ENCODE measurements at places on chromosomes 7 and 10.

- no peak for DNase-seq
Observed at GRCh38 chr7:116994611-116995010, 41.3 kb downstream of the ST7 start.

DNA sequence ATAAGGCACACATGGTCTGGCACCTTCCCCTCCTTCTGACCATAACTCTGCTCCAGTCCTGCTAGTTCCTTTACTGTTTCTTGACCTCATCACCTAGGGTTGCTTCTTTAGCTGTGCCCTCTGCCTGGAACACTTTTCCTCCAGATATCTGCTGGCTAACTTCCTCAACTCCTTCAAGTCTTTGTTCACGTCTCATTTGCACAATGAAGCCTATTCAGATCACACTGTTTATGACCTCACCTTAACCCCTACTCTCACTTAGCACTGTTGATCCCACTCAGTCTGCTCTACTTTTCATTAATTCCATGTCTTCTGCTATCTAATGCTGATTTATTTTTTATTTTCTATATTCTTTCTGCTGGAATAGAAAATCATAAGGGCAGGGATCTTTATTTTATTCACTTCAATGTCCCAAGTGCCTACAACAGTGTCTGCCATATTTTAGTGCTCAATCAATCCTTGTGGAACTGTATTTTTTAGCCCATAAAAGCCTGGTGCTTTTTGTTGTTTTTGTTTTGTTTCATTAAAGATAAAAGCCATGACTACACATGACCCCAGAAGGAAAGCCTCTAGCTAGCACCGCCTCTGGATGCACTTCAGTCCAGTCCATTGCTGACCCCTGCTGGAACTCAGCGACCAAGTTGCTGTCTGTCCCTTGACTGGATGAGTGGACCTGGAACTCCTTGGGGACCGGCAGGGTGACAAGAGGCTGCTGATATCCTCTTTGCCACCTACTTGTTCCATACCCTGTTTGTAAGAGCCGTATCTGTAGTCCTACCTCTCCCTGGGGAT lies 12.3 kb downstream of the KLF14 start:
- DNase-seq, result no peak

- no peak for DNase-seq
Observed at GRCh38 chr10:62442006-62442405, 67.8 kb downstream of the ZNF365 start.

GRCh38 chr10:92479547-92479946 lies 94.3 kb downstream of the IDE start:
- no peak for DNase-seq

DNA sequence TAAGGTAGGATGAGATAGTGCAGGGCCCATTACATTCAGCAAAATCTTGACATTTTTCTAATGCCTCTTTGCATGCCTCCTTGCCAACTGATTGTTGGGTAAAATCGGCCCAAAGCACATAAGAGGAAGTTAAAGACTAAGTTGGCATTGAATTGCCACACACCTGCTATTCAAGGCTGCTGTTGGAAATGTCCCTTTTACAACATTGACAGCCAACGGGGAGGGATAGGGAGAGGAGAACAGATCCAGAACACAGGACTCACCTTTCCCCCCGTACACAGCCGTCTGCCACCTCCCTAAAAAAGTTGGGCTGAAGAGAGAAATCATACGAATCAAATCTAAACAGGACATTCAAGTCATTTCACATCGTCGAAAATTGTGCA lies 695 bp downstream of the FAM237B start:
- no peak for DNase-seq
